Fibroblast of skin of back (primary cell): ENCODE measurements at places on chromosomes 4 and X.

- no peak for DNase-seq
Measured at GRCh38 chr4:76622126-76622525, 187.1 kb downstream of the SHROOM3 start.

- no peak for DNase-seq
Measured at GRCh38 chr4:853416-853781, 27.5 kb upstream of the CPLX1 start.

DNA sequence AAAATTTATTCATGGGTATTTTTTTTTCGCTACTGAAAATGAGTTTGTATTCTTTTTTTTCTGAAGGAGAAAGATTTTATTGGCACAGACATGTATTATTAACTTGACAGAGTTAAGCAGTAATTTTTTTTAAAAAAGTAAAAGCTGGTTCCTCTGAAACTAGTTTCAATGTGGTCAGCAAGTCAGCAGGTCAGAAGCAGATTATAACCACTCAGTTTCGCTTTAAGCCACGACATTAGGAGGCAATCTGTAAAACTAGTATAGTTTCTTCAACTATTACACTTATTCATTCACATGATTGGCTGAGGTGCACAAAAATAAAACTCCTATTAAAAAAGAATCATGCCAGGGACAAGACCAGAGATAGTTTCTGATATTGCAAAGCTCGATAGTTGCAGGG, 714.2 kb upstream of the PCDH7 start:
- DNase-seq = no peak

DNA sequence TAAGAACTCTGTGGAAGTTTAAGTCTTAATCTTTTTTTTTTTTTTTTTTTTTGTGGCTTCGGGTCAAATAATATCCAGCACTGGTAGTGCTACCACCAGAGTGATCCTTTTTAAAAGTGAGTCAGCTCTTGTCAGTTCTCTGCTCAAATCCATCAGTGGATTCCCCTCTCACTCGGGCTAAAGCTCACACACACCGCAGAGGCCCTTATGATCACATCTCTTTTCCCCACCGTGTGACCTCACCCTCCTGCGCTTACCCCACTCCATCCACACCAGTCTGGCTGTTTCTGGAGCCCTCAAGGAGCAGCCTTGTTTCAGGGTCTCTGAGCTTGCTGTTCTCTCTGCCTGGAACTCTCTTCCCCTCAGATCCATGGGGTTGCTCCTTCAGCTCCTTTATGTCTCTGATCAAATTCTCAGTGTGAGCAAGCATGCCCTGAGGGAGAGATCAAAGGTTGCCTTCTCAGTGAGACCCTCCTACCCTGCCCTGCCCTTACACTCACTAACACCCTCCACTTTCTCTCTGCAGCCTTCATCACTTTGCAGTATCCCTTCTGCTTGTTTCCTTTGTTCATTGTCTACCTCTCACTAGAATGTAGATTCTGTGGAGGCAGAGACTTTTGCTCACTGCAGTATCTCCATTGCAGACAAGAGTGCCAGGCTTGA, 19.8 kb upstream of the BEND4 start:
- no peak for DNase-seq

GRCh38 chr4:161664740-161665139, 499.1 kb downstream of the FSTL5 start:
- no peak for DNase-seq

DNA sequence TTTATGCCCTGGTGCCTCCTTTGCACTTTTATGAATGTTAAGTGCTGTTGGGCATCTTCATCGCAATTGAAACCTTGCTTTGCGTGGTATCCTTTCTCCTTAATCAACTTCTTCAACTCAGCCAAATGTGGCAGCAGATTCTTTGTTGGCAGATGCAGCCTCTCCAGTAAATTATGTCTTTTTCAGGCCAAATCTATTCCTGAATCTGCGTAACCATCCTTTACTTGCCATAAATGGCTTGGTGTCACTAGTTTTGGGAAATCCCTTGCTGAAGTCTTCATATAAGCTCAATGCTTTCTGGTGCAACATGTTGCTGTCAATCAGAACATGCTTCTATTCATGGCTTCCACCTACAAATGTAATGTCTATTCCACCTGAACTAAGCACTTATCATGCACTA, 457.5 kb downstream of the FGF13 start:
- DNase-seq = no peak

GRCh38 chr4:8250227-8250626, 19.3 kb upstream of the HTRA3 start:
- no peak for DNase-seq

- DNase-seq = no peak
Measured at GRCh38 chr4:74873545-74874301, 59.2 kb upstream of the PARM1 start.

DNA sequence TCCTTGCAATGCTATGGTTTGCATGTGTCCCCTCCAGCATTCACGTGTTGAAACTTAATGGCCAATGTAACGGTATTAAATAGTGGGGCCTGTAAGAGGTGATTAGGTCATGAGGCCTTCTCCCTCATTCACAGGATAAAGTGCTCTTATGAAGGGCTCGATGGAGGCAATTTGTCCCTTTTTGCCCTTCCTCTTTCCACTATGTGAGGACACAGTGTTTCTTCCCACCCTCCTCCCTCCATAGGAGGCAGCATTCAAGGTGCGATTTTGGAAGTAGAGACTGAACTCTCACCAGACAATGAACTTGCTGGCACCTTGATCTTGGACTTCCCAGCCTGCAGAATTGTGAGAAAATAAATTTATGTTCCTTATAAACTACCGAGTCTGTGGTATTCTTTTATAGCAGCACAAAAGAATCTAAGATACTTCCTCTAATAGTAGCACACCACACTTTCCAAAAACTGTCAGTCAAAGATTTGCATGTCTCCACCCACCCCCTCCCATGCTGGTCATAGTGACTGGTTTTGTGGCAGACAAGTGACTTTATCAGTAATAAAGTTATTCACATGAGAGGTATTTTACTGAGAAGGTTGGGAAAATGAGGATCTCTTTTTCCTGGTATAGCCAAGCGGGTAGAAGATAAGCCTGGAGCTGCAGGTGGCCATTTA, 113.5 kb upstream of the TTC29 start:
- no peak for DNase-seq

DNA sequence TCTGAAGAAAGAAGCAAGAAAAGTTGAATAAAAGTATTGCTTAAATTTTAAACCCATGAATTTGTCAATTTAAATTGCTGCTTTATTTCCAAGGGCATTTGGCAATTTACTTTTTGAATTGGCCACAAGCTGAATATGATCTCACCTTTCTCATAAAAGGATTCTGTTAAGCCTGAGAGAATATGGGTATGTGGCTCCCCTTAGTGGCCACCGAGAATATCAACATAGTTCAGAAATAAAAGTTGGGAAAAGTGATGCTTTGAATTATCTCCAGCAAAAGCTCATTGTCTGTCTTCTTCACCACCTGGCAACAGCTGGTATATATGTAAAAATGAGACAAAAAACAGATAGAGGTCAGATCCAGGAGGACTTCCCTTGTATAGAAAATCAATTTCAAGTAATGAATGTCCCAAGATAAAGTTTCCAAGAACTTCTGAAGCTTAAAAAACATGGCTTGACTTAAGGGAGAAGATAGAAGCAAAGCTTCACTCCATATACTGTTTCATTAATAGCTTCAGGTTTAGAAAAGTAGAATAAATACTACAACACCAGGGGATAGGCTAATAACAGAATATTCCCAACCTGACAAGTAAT, 290.7 kb upstream of the FAM241A start:
- peak; percentile 16 for DNase-seq

GRCh38 chr4:87375719-87376291, 15.2 kb downstream of the HSD17B11 start:
- peak; percentile 83 for DNase-seq

DNA sequence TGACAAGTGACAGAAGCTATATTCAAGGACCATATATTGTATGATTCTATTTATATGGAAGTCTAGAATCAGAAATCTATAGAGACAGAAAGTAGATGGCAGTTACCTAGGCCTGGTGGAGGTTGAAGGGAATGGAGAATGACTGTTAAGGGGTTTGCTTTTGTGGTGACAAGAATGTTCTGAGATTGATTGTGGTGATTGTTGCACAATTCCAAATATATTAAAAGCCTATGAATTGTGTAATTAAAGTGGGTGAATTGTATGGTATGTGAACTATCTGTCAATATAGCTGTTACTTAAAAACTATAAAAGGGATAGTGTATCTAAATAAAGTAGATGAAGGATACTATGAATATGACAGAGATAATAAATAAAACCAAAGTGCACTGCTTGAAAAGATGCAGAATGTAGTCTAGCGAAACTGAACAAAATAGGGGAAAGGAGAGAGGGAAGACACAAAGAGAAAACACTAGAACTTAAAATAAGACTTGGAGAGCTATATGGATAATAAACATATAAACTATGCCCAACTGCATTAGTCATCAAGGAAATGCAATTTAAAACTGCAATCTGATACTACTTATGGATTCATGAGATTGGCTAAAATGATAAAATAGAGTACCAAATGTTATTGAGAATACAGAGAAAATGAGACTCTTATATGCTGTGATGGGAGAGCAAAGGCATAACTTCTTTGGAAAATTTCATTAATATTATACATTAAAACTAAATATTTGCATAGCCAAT, 82.1 kb upstream of the BANK1 start:
- DNase-seq = no peak

GRCh38 chr4:25486171-25486570, 109.1 kb downstream of the ANAPC4 start:
- DNase-seq = no peak

DNA sequence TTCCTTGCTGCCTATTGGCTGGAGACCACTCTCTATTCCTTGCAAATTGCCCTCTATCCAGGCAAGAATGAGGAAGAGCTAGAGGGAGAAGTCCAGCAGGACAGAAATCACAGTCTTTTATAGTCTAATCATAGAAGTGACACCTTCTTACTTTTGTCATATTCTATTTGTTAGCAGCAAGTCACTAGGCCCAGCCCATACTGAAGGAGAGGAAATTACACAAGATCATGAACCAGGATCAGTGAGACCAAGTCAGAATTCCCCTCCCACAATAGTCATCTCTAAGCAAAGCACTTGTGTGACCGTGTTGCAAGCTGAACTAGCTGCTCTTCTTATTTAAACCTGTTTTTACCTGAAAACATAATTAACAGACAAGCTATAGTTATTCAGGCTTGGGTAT, 317.7 kb downstream of the INPP4B start:
- no peak for DNase-seq

DNA sequence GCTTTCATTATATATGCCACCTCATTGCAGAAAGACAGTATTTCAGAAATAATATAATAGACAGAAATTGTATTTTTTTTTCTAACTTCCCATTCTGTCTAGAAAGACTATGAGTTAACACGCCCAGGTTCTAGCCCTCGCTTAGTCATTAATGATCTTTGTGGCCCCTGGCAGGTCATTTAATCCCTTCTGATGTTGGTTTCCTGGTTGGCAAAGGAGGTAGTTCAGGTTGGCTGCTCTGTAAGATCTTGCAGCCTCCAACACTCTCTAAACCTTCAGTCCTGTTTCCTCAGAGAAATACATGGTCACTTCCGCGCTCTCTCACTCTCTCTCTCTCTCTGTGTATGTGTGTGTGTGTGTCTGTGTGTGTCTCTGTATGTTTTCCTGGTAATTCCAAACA, 156.3 kb upstream of the NOCT start:
- no peak for DNase-seq

DNA sequence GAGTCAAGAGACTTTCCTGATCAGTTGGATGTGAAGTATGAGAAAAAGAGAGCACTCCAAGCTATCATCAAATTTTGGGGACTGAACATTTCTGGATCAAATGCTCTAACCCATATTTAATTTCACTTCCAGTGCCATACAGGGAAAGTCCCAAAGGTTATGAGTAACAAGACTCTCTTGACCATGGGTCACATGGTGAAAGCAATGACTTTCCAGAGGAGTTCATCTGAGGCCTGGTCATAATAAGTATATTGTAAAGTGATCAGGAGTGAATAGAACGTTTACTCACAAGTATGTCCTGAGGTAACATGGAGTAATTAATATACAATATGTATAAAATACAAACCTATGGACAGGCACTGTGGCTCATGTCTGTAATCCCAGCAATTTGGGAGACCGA, 40.7 kb upstream of the ARMCX5 start:
- no peak for DNase-seq

DNA sequence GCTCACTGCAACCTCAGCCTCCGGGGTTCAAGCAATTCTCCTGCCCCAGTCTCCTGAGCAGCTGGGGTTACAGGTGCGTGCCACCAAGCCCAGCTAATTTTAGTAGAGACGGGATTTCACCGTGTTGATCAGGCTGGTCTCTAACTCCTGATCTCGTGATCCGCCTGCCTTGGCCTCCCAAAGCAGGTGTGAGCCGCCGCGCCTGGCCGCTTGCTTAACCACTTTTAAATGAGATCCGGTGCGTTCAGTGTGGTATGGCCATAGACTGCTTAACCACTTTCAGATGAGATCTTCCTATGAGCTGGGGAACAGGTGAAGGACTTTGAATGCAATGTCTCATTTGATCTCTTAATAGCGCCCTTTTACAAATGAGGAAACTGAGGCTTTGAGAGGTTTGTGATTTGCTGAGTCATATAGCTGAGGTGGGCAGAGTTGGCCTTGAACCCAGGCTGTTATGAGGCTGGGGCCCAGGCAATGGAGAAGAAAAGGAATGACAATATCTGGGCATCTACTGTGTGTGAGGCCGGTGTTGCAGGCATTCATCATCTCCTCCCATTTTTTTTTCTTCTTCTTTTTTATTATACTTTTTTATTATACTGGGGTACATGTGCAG, 41.9 kb upstream of the NSG1 start:
- DNase-seq = no peak

DNA sequence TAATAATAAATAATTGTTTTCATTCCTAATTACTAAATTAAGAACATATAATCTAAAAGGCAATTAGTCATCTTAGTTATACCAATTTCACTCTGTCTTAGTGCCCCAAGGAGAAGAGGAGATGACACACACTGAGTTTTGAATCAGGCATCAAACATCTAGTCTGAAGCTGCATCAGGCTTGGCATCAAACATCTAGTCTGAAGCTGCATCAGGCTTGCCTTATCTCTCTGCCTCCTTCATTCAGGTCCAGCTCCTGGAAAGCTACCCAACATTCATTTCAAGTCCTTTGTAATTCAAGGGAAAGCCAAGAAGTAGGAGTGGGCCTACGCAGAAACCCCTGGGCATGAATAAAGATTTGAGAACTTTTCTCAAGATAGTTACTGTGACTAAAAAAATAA, 62.2 kb downstream of the SH3RF1 start:
- peak; percentile 42 for DNase-seq

DNA sequence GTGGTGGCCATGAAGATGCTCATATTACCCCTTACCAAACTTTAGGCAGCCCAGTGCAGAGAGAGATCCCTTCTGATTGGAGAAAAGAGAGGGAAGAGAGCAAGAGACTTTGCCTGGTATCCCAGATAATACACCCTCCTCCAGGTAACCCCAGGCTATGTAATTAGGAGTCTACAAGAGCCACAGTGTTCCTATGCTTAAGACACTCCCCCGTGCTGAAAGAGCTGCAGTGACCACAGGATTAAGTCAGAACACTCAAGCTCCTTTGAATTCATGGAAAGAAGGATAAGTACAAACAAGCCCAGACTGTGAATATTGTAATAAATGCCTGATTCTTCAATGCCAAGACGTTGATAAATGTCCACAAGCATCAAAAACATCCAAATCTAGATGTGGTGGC, 41.4 kb downstream of the PABPC4L start:
- no peak for DNase-seq

- no peak for DNase-seq
Measured at GRCh38 chrX:69085151-69085550, 80.1 kb downstream of the PJA1 start.

- no peak for DNase-seq
Measured at GRCh38 chrX:38287674-38288073, 39.6 kb downstream of the RPGR start.

- peak; percentile 1 for DNase-seq
Measured at GRCh38 chr4:137794764-137795254, 262.5 kb upstream of the PCDH18 start.
